ENCODE measurements at places on chromosomes 5 and 9. TPM values are rescaled to one million over a fixed set of nuclear protein-coding genes. Genes with fewer than 3 reads are reported as not detected.
A peak's percentile ranks its signal among the peaks of the same experiment; 100 is the strongest.

Gene PCDHB16
- not detected for total RNA-seq

Gene KIF27
- 9.1 TPM for total RNA-seq

GRCh38 chr9:33676746-33677505 is 118.4 kb upstream of the PRSS3 start:
- DNase-seq, result no peak

Gene FAM163B
- total RNA-seq, result 2.6 TPM

DNA sequence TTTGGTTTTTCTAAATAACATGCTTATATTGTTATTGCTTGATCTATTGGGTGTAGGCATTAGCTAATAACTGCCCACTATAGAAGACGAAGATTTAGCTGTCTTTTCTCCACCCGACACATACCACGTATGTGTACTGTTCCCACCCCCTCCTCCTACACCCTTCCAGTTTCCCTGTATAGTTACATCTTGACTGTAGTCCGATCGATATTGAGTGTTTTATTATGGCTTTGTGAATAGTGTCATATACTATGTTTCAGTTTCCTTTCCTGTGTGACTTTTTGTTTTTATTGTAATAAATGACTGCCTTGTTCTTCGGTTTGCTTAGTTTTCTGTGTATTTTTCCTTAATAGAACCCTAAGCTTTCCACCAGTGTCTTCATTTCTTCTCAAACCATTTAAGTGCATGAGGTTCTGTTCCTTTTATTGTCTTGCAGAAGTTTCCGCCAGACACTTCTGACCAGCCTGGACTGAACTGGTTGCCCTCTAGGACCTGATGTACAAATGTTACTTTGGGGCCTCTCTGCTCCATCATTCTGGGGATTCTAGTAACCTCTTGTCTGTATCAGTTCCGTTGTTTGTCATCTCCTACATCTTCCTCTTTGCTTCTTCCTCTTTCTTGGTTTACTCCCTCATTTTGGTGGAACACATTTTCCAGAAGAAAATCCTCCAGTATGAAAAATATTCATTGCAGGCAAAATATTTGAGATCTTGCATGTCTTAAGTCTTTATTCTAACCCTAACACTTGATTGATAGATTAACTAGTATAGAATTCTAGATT is 61.8 kb downstream of the PRKACG start:
- peak; percentile 24 for DNase-seq

DNA sequence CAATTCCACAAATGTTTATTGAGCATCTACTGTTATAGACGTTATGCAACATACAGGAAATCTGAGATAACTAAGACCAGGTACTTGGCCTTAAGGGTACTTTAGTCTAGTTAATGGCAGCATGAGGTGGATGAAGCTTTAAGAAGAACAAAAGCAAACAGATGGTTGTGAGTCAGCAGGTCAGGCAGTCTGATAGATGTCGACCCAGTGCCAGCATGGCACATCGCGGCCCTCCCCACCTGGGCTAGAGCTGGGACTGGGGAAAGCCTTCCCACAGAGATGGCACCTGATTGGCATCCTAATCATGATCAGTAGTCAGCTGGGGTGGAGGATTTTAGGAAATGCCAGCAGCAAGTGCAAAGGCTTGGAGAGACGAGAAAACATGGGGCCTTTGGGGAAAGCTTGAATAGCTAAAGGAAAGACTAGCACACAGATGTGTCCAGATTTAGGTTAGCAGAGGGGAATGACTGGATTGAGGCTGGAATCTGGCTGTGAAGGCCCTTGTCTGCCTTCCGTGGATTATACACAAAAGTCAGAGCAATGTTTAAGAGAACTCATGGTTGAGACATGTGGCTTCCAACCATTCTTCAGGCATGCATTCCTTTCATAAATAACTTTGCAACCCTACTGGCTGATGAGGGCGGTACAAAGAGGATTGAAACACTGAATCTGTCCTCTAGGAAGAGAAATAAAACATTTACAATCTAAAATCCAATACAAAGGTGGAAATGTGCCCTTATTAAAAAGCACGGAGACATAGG is 395.4 kb upstream of the WWC1 start:
- no peak for DNase-seq

GRCh38 chr9:129145841-129146292 is 32.2 kb downstream of the IER5L start:
- DNase-seq, result no peak

- DNase-seq, result no peak
Measured at GRCh38 chr5:179245031-179245430, 100.2 kb downstream of the ADAMTS2 start.

DNA sequence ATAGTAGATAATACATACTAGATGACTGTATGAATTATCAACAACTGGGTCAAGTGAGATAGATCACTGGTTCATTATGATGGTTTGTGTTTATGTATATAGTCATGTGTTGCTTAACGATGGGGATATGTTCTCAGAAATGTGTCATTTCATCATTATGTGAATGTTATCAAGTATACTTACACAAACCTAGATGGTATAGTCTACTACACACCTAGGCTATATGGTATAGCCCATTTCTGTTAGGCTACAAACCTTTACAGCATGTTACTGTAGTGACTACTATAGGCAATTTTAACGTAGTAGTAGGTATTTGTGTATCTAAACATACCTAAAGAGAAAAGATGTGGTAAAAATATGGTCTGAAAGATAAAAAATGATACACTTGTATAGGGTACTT is 31.0 kb downstream of the TMEM38B start:
- no peak for DNase-seq

- no peak for DNase-seq
Measured at GRCh38 chr5:67245259-67245846, 48.8 kb upstream of the CD180 start.

- no peak for DNase-seq
Measured at GRCh38 chr5:38257308-38258041, 884 bp upstream of the EGFLAM start.

GRCh38 chr9:70466976-70467561 is 52.6 kb upstream of the KLF9 start:
- DNase-seq, result no peak

- DNase-seq, result no peak
Measured at GRCh38 chr9:129669946-129670345, 4.5 kb downstream of the PRRX2 start.

Gene SLC34A3
- not detected for total RNA-seq

Gene SVEP1
- not detected for total RNA-seq

GRCh38 chr5:90293931-90294330 is 115.6 kb downstream of the CETN3 start:
- DNase-seq, result no peak

DNA sequence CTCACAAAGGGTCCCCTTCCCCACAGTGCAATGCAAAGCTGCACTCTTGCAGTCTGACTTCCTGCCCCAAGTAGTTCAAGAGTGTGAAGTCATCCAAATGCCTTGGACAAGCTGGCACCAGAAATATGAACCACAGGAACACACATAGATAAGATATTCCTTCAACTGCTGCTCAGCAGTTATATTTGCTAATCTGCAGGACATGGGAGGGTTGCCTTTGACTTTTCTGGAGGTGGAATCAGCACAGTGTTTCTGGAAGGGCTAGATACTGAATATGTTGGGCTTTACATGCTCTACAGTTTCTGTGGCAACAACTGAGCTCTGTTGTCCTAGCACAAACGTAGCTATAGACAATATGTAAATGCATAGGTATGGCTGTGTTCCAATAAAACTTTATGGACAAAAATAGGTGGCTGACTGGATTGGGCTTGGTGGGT is 96.7 kb upstream of the PCA3 start:
- DNase-seq, result no peak

Measured in OCI-LY7 (cell line).